Caco-2 (cell line): ENCODE measurements at places on chromosomes 3 and 15. TPM values are rescaled to one million over a fixed set of nuclear protein-coding genes. Genes with fewer than 3 reads are reported as not detected.

SST gene
- not detected in 2 replicates for total RNA-seq

- no peaks in the 10 kb centered on the region for H3K36me3 ChIP-seq
- H3K27me3 ChIP-seq: no peaks in the 10 kb centered on the region
- no peak for DNase-seq
- no peak overlapping the region for H3K4me3 ChIP-seq
- no peak overlapping the region for H3K27ac ChIP-seq
Measured at GRCh38 chr3:16071206-16071605, 103.3 kb upstream of the GALNT15 start.

DNA sequence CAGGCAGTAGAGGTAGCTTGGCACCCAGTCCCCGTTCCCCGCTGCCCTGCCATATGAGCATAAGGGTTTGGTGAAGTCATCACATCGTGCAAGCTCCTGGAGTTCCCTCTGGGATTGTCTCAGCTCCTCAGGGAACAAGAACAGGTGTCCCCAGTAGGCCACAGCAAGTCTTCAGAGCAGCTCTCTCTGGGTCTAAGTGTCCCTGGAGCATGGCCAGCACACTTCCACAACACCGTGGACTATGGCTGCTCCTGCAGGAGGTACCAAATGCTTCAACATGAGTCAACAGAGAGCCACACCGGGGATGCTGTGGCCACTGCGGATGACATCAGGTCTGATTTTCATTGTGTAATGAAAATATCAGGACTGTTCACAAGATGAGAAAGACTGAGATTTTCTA lies 23.1 kb downstream of the ABHD6 start:
- no peaks in the 10 kb centered on the region for H3K4me1 ChIP-seq
- no peaks in the 10 kb centered on the region for H3K27me3 ChIP-seq
- no peaks in the 10 kb centered on the region for H3K36me3 ChIP-seq
- H3K4me3 ChIP-seq: no peak overlapping the region

SPTBN5 gene
- total RNA-seq: 2.3 and 2.5 TPM in 2 replicates

DNA sequence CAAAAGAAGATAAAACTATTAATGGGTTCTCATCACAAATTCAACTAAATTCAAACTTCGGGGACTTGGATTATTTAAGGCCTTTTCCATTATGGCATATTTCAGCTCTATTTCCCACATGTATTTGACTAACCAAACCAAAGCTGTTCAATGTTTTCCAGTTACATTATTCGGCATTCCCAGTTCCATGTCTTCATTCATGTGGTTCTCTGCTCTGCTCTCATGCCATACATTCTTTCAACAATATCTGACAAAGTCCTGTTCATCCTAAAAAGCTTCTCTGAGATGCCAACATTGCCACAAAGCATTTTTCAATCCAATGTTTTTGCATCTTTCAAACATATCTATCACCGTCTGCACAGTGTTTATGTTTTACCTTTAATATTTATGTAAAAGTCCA lies 141.4 kb downstream of the GREM1 start:
- peaks cover 5% of the 10 kb centered on the region; the same call in 1 of the 2 replicates for H3K4me1 ChIP-seq
- no peak overlapping the region for H3K27ac ChIP-seq
- H3K27me3 ChIP-seq: no peaks in the 10 kb centered on the region

DNA sequence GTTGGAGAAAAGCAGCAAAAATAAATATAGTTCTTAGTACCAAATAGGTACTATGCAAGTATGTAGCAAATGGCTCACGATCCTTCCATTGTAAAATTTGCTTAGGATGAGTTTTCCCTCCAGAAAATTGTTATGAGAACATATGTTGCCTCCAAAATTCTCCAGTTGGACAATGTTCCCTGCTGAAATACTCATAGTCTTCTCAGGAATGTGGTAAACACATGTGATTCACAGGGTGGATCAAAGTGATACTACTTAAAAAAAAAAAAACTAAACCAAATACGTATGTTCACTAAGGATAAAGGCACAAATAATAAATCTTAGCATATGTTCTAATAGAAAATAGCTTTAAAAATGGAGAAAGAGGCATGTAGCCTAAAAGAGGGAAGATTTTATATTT lies 84.3 kb upstream of the ZNF385D start:
- no peak for DNase-seq
- no peaks in the 10 kb centered on the region for H3K36me3 ChIP-seq
- H3K4me3 ChIP-seq: no peak overlapping the region
- no peaks in the 10 kb centered on the region for H3K4me1 ChIP-seq
